Activated T-helper 1 cell treated with anti-CD3 and anti-CD28 coated beads, Interleukin-12 subunit alpha, Interleukin-12 subunit beta, Interleukin-2, Interleukin-4 antibody, amounts not matched to agents 30 ng/mL and 10 ng/mL and 1 ng/mL, durations not matched to agents 14 hours and 24 hours and 36 hours (primary cell): ENCODE measurements at places on chromosomes 4 and X. TPM values are rescaled to one million over a fixed set of nuclear protein-coding genes. Genes with fewer than 3 reads are reported as not detected.

Gene PDZD4
- 0.29 and 0.44 TPM in 2 replicates for total RNA-seq

DNA sequence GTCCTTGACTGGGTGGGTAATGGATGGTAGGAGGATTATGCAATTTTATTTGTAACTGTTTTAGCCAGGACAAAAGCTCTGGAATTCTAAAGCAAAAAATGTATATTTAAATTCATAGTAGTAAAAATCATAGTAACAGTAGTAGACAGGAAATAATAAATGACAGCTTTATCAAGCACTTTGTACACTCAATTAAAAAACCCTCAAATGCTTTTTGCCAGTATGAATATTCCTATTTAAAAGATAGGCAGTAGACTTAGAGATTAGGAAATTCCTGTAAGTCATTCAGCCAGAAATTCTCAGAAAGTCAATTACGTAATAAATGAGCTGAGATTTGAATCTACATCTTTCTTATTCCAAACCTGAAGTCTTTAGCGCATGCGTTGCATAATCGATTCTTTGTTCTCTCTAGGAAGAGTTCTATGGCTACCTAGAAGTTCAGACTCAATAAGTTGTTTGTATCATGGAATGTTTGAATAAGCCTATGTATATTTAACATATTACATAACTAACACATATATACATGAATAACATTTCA is 2.5 kb downstream of the AADAT start:
- DNase-seq = no peak

DNA sequence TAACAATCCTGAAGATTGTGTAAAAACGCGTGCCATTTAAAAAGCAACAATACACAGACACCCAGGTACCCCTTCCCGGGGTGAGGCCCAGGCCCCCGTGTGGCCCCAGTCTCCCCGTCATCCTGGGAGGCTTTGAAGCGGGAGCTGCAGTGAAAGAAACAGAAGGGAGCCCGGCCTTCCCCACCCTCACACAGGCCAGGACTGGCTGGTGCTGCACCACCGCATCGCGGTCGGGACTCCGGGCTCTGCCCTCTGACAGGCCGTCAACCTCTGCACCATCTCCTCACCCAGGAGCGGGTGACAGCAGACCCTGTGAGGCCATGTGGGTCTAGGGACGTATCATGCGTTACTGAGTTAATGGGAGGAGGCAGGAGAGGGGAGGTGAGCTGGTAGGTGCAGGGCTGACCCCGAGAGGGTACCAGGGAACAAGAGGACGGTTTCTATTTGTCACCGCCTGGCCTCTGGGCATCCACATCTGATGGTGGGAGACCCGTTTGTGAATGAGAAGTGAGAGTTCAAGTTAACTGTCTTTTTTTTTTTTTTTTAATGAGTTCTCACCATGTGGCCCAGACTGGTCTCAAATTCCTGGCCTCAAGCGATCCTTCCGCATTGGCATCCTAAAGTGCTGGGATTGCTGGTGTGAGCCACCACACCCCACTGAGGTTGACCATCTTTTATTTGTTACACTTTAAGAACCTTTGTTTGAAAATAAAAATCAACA is 27.3 kb downstream of the PIGG start:
- DNase-seq = no peak

- no peak for DNase-seq
These were observed 45.5 kb downstream of the FAM9B start for GRCh38 chrX:8988446-8988845.

DNA sequence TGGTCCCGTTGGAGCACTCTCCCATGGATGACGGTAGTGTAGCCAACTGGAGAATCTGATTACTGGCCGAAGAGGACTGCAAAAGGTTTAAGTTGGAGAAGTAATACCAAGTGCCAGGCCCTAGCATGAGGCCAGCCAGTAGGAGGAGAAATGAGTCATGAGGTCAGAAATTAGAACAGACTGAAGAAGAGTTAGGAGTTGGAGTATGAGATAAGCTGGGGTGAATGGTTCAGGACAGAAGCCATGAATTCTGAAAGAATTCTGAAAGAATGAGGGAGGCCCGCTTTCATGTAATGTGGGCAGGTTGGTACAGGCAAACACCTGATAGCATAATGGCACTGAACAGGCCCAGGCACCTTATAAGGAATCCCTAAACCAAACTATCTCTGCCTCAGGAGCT is 18.4 kb upstream of the STK26 start:
- DNase-seq = no peak
